ENCODE measurements at places on chromosomes 1 and 21.

DNA sequence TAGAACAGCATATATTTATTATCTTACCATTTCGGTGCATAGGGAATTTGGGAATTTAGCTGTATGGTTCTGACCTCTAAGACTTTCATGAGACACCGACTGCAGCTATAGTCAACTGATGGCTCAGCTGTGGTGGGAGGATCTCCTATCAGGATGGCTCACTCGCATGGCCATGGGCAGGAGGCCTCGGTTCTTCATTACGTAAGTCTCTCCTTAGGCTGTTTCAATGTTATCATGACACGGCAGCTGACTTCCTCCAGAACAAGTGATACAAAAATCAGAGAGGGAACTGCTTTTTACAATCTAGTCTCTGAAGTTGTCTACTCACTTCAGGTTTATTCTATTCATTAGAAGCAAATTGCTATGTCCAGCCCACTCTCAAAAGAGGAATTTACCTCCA is 13.3 kb upstream of the CAPN8 start:
- DNase-seq = no peak

DNA sequence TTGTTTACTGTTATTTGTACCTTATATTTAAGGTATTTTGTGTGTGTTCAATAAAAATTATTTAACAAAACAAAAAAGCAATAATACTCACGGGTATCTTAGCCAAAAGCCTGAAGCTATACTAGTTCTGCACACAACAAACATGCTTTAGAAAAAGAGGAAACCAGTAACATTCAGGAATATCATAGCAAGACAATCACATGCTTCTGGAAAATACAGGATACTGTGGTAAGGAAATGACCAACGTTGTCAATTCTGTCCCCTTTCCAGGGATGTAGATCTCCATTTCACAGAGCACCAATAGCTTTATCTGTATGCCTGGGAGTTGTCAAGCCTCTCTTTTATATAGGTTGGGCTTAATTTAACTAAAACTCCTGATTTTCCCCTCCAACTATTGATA is 288.4 kb downstream of the SMYD3 start:
- no peak for DNase-seq

DNA sequence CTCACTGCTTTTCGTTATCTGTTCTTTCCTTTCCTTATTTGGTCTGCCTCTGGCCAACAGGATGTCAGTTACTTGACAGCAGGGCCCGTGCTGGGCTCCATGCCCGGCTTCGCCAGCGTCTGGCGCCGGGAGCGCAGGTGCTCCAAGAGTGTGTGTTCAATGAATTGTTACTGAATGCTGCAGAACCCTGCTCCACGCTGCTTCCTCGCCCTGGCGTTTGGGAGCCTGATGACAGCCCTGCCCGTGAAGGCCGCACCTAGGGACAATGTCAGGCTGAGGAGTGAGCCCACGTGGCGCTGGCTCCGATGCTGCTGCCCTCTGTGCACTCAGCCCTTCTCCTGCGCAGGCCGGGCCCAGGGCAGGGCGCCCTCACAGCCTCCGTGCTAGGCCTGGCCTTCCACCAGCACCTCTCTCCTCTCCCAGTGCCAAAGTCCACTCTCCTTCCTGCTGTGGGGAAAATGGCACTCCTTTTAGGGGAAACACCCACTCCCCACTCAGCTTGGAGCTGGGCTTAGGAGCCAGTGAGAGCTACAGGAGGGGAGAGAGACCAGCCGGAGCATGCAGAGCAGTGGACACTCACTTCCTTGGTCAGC is 51.4 kb downstream of the ACBD3 start:
- DNase-seq = no peak

- no peak for DNase-seq
Observed at GRCh38 chr1:21024918-21025317, 151.8 kb downstream of the EIF4G3 start.
